ENCODE measurements at places on chromosomes 5 and 9. TPM values are rescaled to one million over a fixed set of nuclear protein-coding genes. Genes with fewer than 3 reads are reported as not detected.
A peak's percentile ranks its signal among the peaks of the same experiment; 100 is the strongest.

Gene OTP
- not detected for total RNA-seq

Gene PCDHB8
- total RNA-seq, result 0.79 TPM

Gene LECT2
- total RNA-seq, result not detected

Gene DOLPP1
- 15.1 TPM for total RNA-seq

Gene SH2D3C
- total RNA-seq, result not detected

Gene ACTL7B
- total RNA-seq, result not detected

Gene KCNIP1
- not detected for total RNA-seq

DNA sequence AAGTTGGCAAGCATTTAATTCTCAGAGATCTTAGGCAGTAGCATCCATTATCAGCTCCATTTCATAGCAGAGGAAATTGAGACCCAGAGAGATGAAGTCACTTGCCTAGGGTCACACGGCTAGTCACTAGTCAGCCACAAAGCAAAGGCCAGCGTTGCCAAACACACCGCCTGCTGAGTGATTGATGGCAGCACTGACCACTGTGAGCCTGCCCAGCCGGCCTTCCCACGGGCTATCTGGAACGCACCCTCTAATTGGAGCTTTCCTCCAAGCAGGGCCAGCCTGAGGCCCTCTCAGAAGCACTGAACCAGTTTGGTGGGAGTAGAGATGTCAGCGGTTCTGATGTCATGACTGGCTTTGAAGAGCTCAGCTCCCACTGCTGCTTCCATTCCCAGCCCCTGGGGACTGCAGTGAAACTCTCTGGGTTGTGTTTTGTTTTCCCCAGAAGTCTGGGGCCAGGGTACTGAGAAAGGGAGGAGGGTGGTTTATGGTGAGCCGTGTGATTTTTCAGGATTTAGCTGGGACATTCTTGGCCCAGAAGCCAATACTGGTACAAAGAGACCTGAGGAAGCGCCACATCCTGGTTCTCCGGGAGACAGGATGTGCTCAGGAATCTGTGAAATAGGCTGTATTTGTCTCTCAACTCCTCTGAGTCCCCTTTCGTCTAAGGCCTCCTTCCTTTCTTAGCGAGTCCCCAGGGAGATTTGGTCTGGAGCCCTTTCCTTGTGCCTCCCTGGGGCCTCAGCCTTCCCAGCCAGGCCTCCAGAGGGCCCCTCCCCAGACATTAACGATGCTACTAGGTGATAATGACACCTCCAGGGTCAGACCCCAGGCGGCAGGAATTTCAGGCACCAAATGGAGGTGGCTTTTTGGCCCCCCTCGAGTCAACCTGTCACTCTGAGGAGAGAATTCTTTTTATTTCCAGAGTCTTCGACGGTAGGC is 44.5 kb downstream of the SPRY4 start:
- no peaks in the 10 kb centered on the region for H3K27me3 ChIP-seq
- H3K36me3 ChIP-seq, result no peaks in the 10 kb centered on the region
- H3K4me1 ChIP-seq, result peaks cover 7% of the 10 kb centered on the region
- no peak for DNase-seq
- H3K27ac ChIP-seq, result no peak overlapping the region

- no peaks in the 10 kb centered on the region for H3K36me3 ChIP-seq
- no peak for DNase-seq
- no peak overlapping the region for H3K27ac ChIP-seq
- H3K4me1 ChIP-seq, result peaks cover 5% of the 10 kb centered on the region
- H3K27me3 ChIP-seq, result peaks cover 4% of the 10 kb centered on the region
These were observed 68.3 kb downstream of the KCNIP1 start for GRCh38 chr5:170571875-170572852.

- H3K27ac ChIP-seq, result no peak overlapping the region
- no peaks in the 10 kb centered on the region for H3K27me3 ChIP-seq
- H3K4me3 ChIP-seq, result no peak overlapping the region
- H3K4me1 ChIP-seq, result peaks cover 56% of the 10 kb centered on the region
- H3K36me3 ChIP-seq, result peaks cover 6% of the 10 kb centered on the region
These were observed 36.3 kb downstream of the GLIS3 start for GRCh38 chr9:4263591-4263990.

DNA sequence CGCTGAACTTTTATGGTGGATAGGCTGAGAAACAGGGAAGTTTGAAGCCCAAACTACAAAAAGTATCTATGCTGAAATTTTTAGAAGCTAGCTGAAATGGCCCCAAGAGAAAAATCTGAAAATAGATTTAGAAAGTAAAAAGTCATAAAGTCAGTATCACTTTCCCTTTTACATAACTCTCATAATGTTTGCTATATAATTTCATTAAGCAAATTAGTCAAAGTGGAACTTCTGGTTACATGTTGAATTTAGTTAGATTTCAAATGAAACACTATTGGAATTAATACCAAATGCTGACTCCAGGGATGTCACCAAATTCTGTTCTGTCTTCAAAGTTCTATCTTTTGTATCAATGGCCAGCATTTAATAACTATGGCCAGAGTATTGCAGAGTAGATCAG is 126.9 kb downstream of the TTC39B start:
- no peak overlapping the region for H3K4me3 ChIP-seq
- no peaks in the 10 kb centered on the region for H3K36me3 ChIP-seq
- no peak for DNase-seq
- no peak overlapping the region for H3K27ac ChIP-seq

- no peaks in the 10 kb centered on the region for H3K4me1 ChIP-seq
- no peaks in the 10 kb centered on the region for H3K27me3 ChIP-seq
- no peak overlapping the region for H3K4me3 ChIP-seq
- H3K27ac ChIP-seq, result no peak overlapping the region
- peaks cover 5% of the 10 kb centered on the region for H3K36me3 ChIP-seq
These were observed 64.1 kb downstream of the COL23A1 start for GRCh38 chr5:178525906-178526732.

DNA sequence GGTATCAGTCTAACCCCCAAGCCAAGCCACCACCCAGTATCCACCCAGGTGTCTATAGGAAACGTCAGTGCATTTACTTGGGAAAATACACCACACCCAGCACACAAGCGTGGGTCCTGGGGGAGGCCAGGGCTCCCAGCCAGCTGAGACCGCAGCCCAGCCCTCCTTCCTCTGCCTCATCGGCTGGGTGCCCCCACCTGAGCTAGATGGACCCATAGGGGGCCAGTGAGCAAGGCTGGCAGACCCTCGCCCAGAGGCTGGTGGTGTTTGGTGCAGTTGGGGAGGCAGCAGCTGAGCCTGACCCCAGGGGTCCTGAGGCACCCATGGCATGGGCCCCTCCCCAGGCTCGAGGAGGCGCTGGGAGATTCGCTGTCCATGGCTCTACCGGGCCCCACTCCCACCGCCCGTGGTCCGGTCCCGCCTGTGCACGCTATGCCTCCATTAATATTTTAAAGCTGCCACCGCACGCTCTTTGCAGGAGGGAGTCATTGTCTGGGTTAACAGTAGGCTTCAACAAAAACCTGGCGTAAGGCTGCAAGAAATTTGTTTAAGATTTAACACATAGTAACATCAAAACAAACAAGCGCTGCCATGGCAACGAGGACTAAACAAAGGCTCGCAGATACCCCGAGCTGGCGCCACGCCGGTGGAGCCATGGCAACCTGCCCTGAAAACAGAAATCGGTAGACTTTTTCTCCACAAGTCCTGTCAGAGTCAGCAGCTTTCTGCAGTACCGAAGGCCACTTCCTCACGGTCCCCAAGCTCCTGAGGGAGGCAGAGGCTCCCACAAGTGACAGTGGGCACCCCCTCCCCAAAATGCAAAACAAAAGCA is 20.6 kb downstream of the TPPP start:
- peak overlapping the region; percentile 71 for H3K4me3 ChIP-seq
- DNase-seq, result peak; percentile 94
- peaks cover 1% of the 10 kb centered on the region for H3K36me3 ChIP-seq
- peaks cover 3% of the 10 kb centered on the region for H3K27me3 ChIP-seq
- H3K4me1 ChIP-seq, result peaks cover 9% of the 10 kb centered on the region

DNA sequence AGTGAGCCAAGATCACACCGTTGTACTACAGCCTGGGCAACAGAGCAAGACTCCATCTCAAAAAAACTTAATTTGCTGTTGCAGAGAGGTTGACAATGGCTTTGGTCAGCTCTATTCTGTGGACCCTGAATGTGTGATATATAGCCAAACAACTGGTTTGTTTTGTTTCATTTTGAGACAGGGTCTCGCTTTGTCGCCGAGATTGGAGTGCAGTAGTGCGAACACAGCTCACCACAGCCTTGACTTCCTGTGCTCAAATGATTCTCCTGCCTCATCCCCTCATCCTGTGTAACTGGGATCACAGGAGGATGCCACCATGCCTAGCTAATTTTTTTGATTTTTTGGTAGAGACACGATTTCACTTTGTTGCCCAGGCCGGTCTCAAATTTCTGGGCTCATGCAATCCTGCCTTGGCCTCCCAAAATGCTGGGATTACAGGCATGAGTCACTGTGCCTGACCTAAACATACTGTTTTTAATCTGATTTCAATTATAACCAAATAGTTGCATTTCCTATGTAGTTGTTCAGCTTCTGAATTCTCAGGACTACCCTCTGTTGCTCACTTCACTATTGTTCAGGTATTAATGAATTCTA is 9.8 kb downstream of the RNF183 start:
- peak overlapping the region; percentile 66 for H3K27ac ChIP-seq
- H3K36me3 ChIP-seq, result peaks cover 35% of the 10 kb centered on the region
- H3K4me1 ChIP-seq, result peaks cover 25% of the 10 kb centered on the region

GRCh38 chr5:59922220-59922619 is 28.7 kb upstream of the PDE4D start:
- H3K27me3 ChIP-seq, result peaks cover 2% of the 10 kb centered on the region
- H3K36me3 ChIP-seq, result no peaks in the 10 kb centered on the region
- H3K27ac ChIP-seq, result no peak overlapping the region
- DNase-seq, result no peak
- H3K4me3 ChIP-seq, result no peak overlapping the region
- no peaks in the 10 kb centered on the region for H3K4me1 ChIP-seq

DNA sequence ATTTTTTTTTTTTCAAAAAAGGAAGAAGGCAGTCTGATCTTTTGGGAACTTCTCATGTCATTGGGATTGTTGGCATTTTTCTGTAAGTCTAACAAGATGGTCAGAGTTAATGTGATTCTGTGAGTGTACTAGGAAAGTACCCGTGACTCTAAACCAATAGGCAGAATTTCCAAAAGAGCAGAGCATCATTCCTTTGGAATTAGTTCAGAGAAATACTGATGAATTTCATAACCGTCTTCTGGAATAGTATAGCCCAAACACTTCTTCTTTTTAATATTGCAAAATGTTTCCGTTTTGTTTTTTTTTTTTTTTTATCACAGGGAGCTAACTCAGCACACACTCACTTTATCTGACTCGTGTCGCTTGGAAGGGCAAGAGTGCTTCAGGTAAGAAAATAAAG is 407.4 kb downstream of the DTWD2 start:
- H3K27ac ChIP-seq, result no peak overlapping the region
- H3K27me3 ChIP-seq, result peaks cover 3% of the 10 kb centered on the region
- no peak overlapping the region for H3K4me3 ChIP-seq
- no peaks in the 10 kb centered on the region for H3K4me1 ChIP-seq
- no peak for DNase-seq

Measured in HFFc6 (cell line).